ENCODE measurements at places on chromosomes 6 and 20.
A peak's percentile ranks its signal among the peaks of the same experiment; 100 is the strongest.

GRCh38 chr20:21496452-21496851 is 17.4 kb downstream of the NKX2-2 start:
- DNase-seq, result no peak

GRCh38 chr6:47323887-47324286 is 14.2 kb upstream of the TNFRSF21 start:
- DNase-seq, result no peak

GRCh38 chr6:14924126-14925024 is 321.5 kb upstream of the JARID2 start:
- DNase-seq, result peak; percentile 72

DNA sequence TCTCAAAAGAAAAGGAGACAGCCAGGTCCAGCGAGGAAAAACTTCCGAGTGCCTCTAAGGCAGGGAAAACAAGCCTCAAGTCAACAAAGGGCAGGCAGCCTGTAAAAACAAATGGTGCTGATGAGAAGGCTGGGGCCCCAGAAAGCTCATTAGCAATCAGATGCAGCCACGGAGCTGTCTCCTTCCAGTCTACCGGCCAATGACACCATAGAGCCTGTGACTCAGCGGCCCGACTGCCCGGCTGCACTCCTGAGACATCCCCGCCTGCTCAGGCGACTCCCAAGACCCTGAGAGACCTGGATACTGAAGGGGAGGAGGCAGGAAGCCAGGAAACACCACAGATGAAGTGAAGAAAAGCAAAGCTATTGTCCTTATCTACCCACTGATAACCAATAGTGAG is 120.1 kb upstream of the HDDC2 start:
- peak; percentile 26 for DNase-seq

GRCh38 chr6:125974214-125974866 is 12.0 kb upstream of the TRMT11 start:
- DNase-seq, result peak; percentile 26

DNA sequence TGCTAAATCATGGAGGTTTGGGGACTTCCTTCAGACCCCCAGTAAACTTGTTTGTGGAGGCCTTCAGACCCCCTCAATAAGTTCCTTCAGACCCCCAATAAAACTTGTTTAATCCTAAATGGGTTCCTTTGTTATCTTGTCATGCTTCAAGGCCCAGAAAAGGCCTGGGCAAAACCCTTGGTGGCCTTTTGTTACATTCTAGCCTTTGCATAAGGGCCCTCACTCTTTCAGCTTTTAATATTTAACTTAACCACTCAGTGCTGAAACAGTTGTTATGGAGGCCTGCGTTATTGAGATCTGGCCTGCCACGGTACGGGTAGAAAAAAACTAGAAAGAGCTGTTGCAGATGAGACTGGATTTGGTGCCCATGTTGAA is 4.3 kb upstream of the DYNLRB1 start:
- no peak for DNase-seq

GRCh38 chr20:40317156-40317790 is 371.8 kb downstream of the MAFB start:
- no peak for DNase-seq

DNA sequence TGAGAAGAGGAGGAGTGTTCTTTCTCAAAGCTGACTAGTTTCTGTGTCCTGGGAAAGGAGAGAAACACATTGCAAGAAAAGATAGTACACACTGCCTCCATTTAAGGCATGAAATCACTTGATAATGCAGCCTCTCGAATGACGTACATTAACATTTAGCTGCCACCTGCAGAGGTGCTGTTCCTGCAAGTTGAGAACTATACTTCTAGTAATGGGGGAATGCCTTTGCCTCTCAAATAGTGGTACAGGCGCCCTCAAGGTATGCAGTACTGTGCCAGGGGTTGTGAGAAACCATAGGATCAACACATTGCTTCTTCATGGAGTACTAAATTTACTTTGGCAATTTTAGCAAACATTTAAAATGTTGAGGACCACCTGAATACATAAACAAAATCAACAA is 20.1 kb downstream of the IMPG1 start:
- no peak for DNase-seq

DNA sequence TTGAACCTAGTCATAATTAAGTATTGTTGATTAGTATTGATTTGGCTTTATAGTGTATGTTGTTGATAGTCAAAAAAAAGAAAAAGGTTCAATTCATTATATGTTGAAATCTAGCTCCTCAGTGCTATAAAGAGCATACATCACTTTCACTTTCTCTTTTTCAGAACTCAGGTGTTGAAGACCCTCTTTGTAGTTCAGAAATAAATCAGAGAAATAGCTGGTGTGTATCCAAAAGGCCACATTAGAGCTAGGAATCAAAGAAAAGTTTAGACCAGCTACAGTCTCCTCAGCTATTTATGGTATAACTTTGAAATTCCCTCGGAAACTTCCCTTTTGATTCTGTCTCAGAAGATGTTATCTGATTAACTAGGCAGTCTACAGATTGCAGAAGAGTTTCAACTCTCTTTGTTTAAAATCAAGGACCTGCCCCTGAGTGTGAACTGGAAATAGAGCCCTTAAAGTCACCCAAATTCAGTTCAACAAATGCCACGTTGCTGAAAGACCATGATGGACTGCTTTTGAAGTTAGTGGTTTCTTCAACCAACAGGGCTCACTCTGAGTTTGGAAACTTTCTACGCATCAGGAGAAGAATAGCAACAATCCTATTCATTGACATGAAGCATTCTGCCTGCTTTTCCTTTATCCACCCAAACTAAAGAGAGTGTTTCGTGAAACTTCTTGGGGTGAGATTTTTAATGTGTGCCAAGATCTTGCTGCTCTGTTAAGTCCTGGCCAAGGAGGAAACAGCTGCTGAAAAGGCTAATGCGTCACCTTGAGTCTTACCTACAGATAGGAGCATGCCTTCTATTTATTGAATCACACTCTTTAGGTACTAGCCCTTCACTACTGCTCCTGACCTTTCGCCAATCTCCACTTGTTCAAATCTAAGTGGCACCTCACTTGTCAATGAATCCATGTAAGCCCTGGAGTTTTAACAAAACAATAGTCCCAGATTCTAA is 111.7 kb downstream of the TNFRSF21 start:
- no peak for DNase-seq

GRCh38 chr6:151317103-151317994 is 74.0 kb downstream of the ZBTB2 start:
- no peak for DNase-seq

- no peak for DNase-seq
Measured at GRCh38 chr6:159074876-159075275, 30.1 kb upstream of the TAGAP start.

DNA sequence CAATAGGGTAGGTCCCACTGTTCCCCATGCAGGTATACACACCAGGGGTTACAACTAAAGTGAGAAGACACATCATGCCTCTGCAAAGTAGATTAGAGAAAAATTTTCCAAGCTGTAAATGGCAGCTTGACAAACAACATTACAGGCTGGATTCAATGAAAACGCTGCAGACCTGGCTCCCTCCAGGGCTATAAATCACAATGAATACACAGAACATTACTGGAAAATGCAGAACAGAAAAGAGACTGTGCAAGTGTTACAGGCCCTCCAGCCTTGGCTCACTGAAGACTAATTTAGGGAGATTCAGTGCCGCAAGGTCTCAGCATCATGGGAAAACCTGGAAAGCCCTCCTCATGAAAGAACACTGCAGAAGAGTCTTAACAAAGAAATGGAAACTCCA is 207.8 kb downstream of the KHDC1L start:
- peak; percentile 19 for DNase-seq

- DNase-seq, result no peak
Measured at GRCh38 chr20:49913399-49914047, 1.8 kb downstream of the SPATA2 start.

GRCh38 chr6:125192610-125192930 is 39.0 kb downstream of the TPD52L1 start:
- no peak for DNase-seq

DNA sequence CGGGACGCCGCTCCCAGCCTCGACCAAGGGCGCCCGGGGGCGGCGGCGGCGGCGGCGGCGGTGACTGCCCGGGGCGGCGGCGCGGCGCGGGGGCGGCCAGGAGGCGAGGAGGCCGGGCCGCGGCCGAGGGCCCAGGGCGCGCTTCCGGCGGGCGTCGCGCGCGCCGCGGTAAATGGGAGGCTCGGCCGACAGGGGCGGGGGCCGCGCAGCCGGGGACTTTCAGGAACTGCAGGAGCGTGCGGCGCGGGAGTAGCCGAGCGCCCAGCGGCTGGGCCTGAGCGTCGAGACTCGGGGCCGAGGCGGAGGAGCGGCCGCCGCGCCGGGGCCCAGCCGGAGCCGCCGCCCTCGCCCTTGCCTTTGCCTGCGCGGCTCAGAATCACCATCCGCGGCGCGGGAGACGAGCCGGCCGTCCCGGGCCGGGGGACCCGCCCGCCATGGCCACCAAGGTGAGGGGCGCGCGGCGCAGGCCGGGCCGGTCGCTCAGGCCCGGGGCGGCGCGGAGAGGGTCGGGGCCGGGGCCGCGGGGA is at the start of gene SNX9:
Gene SNX9 (plus strand): TSS at position 246 of the 527 bp plus-strand sequence. CDS start 189 bp downstream, at position 435.
- peak; percentile 30 for DNase-seq

GRCh38 chr6:133376743-133377142 is 135.6 kb downstream of the EYA4 start:
- no peak for DNase-seq

DNA sequence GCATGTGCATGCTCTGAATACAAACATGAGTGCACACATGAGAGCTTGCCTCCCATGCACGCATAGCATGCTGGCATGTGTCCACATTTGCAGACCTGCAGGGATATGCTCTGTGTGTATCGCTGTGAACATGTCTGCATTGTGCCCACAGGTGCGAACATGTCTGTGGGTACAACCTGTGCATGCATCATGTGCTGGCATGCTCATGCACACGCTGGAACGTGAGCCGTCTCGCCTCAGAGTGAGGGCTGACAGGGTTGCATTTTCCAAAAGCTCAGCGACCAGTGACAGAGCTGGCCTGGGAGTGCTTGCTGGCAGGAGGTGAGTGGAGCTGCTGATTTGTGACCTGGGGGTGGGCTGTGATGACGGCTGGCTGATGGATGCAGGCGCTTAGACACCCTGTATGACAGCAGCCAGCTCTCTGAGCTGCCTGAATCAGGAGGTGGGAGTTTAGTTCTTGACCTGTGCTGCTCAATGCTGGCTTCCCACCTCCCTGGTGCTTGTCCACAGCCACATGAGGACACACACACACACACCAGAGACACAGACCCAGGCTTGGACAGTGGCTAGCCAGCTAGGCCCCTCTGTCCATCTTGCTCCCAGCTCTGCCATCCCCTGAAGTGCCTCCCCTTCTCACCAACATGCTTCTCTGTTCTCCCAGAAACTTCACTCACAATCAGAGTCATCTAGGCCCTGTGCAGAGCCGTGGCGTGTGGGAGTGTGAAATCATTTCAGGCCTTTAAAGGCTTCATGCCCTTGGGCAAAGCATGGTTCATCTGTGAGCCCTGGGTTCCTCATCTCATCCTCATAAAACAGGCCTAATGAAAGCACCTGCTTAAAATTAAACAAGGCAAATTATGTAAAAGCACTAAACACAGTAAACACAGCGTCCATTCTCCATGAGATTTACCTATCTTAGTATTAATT is 51.4 kb downstream of the CD40 start:
- DNase-seq, result no peak

DNA sequence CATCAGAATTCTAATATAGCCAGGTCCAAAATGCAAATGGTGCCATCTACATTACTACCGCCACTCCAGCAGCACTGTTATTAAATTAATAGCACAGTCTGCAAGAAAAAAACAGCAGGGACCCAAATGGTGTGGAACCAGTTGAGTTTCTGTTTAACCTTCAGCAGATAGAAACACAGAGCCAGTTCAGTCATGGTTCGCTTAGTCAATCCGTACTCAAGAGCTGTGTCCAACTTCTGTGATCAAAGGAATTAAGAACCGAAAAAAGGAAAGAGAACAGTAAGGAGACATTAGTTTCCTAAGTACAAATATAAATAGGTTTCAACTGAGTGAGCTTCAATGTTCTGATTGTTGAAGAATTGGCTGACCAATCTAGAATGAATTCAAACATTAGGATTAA is 107.7 kb downstream of the TRDN start:
- no peak for DNase-seq

DNA sequence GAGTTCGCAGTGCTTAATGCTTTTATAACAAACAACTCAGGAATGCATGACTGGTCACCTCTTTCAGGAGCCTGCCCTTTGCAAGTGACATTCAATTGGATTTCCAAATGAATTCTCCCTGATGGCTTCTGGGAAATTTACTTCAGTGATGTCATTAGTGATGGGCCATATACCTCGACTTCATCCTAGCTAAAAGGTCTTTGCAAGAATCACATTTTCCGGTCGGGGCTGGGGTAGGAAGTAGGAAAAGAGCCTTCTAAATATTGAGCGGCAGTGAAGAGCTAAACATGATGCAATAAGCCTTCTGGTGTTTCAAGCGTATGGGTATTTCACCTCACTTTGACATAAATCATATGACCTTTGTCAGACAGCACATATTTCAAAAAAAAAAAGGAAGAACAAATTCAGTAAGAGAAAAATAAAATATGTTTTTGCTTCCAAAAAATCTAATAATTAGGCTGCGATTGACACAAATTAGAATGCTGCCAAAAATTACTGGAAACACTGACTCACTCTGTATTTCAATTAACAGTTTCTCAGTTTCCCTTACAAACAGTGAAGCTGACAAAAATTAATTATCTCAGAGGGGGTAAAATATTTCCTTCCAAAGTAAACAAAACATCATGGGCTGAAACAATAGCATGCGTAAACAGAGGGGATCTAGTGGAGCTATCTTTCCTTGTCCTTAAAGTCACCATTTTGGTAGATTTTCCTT is 39.8 kb downstream of the ADTRP start:
- DNase-seq, result no peak

- DNase-seq, result no peak
Measured at GRCh38 chr6:16482702-16483314, 244.4 kb downstream of the GMPR start.

- peak; percentile 38 for DNase-seq
Measured at GRCh38 chr20:20864351-20865096, 152.1 kb upstream of the RALGAPA2 start.

DNA sequence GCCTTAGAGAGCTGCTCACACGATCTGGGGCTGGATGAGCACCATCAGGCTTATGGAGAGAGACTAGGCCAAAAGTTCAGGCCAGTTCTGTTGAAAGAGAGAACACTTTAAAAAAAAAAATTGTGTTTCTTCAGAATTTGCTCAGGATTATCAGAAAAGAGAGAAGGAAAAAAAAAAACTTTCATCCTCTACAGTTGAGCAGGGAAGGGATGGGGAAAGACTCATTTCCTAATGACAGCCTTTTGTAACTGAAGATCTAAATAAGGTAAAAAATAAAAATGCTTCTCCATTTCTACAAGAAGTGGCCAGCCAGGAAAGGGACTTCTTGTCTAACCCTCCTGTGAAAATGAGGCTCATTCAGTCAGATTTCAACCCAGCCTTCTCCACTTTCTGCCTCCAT is 134.8 kb downstream of the LY86 start:
- no peak for DNase-seq

GRCh38 chr6:75486850-75487518 is 6.6 kb downstream of the FILIP1 start:
- no peak for DNase-seq

Data from SHP77 treated with DMSO at 0.1 percent for 48 hours (cell line).